Stimulated activated CD4-positive, alpha-beta T cell treated with anti-CD3 and anti-CD28 coated beads, Interleukin-2, amount 100 ng/mL, for 24 hours (primary cell): ENCODE measurements at places on chromosomes 12 and 14.
A peak's percentile ranks its signal among the peaks of the same experiment; 100 is the strongest.

- no peak for DNase-seq
Measured at GRCh38 chr12:119118625-119119024, 60.1 kb upstream of the HSPB8 start.

- DNase-seq = no peak
Measured at GRCh38 chr14:77051116-77051515, 22.6 kb upstream of the IRF2BPL start.

DNA sequence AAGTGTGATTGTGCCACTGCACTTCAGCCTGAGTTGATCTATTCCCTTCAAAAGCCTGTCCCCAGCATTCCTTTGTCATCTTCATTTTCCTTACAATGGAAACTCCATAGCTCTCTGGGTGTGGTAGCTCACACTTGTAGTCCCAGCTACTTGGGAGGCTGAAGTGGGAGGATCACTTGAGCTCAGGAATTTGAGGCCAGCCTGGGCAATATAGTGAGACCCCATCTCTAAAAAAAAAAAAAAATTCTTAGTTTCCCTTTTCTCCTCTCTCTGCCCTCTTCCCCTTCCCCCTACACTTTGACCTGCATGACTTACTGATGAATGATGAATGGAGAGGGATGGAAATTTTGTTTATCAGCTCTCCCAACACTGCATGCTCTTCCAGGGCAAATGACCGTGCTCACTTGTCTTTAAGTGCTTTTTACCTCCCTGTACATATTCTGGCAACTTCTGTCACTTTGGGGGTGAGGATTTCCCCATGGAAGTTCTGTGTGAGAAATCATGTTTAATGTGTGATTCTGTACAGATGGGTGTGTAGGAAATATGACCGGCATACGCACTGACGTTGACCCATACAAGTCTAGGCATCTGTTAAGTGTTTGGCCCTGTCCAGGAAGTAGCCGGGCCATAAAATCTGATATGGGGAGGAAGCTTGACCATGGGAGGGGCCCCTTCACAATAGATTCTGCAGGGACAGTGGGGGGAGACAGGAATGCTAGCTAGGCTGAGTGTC, 65.4 kb downstream of the ZFP36L1 start:
- DNase-seq = no peak

- no peak for DNase-seq
Measured at GRCh38 chr12:90987520-90987919, 17.3 kb downstream of the EPYC start.

- DNase-seq = no peak
Measured at GRCh38 chr14:20626274-20626673, 15.2 kb downstream of the OR6S1 start.

DNA sequence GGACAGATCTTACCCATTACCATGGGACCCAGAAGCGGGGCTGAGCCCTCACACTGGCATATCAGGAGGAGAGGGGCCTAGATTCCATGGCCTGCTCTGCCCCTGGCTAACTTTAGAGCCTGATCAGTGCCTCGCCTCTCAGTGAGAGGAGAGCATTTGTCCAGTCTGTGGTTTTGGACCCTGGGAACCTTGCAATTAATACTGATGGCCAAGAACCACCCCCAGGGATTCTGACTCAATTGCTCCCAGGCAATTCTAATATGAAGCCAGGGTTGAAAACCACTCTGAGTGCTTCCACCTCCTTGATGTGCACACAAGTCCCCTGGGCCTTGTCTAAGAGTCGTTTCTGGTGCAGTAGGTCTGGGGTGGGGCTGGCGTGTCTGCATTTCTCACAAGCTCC, 67.7 kb downstream of the CALM1 start:
- DNase-seq = no peak

DNA sequence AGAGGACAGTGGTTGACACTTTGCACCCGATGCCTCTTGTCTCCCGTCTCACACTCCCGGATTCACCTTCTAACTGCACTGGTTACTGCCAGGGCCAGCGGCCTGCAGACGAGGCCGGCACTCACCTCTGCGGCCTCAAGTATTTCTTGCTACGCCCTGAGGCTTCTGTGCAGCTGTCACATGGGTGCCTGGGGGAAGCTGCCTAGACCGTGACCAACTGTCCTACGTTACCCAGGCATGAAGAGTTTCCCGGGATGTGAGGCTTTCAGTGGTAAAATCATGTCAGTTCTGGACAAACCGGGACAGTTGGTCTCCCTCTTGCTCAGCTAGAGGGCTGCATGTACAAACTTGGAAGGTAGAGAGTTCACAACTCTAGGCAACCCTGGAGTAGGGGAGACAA, 274.5 kb downstream of the GLT1D1 start:
- no peak for DNase-seq

GRCh38 chr12:70049596-70050360, 193.5 kb upstream of the CNOT2 start:
- DNase-seq = no peak

DNA sequence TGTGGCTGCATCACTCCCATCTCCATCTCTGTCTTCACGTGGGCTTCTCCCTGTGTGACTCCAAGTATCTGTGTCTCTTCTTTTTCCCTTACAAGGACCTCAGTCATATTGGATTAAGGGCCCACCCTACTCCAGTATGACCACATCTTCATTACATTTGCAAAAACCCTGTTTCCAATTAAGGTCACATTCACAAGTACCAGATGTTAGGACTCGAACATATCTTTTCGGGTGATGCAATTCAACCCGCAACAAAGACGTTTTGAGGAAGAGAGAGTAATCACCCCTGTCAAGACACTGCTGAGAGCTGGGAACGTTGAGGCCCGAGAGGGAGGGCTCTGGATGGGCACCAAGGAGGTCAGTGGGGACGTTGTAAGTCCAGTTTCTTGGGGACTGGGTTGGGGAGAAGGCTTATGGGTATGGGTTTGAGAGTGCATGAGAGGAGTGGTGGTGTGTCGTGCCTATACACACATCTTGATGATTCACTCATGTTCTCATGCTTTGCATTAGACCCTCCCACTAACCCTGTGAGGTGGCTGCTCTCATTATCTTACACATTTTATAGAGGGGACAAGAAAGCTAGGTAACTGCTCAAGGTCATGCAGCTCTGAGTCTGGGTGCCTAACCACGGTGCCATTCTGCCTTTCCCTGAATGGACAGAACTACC, 12.1 kb upstream of the IFI27 start:
- no peak for DNase-seq

DNA sequence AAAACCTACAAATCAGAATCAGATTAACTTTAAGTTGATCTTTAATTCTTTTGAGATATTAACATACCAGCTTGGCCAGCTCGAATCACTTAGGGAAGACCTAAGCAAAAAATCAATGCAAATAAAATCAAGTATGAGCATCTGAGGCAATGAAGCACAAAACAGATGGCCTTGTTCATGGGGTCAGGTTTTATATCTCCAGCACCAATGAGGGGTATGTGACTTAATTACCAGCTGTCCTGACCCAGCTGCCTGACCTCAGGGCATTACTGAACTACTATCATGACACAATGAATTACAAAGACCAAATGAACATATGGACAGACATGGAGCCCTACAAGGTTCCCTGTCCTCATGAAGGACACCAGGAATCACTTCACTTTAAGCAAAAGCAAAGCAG, 70.5 kb downstream of the FGD6 start:
- DNase-seq = no peak

- DNase-seq = no peak
Measured at GRCh38 chr14:95564060-95564459, 29.2 kb downstream of the GLRX5 start.

DNA sequence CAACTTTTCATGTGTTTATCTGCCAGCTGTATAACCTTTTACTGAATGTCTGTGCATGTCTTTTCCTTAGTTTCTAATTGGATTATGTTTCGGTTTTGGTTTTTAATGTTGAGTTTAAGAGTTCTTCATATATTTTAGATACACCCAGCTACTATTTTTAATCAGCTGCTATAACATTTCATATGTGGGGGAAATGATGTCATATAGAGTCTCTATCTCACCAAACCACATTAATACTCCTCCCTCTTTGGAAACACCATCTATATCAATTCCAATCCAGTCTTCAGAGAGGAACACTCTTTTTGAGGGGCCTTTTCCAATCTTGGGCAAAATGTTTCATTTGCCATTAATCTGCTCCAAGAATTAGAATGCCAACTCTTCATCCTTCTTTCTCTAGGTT, 28.5 kb upstream of the GCH1 start:
- no peak for DNase-seq

DNA sequence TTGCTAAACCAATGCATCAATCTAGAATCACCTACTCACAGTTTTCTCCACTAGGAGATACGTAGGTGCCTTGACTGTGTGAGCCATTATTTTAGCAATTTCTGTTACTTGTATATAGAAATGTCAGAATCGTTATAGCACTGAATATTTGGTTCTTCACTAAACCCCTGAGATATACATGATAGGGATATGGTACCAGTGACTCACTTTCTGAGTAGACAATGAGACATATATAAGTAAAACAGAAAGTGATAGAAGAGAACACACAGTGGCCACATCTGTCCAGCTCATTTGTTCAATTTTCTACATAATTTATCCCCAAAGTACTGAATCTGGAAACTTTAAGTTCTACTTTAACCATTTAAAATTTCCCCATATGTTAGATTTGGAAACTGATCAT, 1505.5 kb upstream of the TMEM132C start:
- DNase-seq = no peak

- DNase-seq = no peak
Measured at GRCh38 chr12:115140981-115141655, 457.1 kb upstream of the TBX3 start.

GRCh38 chr14:70594461-70594860, 6.0 kb downstream of the MED6 start:
- DNase-seq = no peak

DNA sequence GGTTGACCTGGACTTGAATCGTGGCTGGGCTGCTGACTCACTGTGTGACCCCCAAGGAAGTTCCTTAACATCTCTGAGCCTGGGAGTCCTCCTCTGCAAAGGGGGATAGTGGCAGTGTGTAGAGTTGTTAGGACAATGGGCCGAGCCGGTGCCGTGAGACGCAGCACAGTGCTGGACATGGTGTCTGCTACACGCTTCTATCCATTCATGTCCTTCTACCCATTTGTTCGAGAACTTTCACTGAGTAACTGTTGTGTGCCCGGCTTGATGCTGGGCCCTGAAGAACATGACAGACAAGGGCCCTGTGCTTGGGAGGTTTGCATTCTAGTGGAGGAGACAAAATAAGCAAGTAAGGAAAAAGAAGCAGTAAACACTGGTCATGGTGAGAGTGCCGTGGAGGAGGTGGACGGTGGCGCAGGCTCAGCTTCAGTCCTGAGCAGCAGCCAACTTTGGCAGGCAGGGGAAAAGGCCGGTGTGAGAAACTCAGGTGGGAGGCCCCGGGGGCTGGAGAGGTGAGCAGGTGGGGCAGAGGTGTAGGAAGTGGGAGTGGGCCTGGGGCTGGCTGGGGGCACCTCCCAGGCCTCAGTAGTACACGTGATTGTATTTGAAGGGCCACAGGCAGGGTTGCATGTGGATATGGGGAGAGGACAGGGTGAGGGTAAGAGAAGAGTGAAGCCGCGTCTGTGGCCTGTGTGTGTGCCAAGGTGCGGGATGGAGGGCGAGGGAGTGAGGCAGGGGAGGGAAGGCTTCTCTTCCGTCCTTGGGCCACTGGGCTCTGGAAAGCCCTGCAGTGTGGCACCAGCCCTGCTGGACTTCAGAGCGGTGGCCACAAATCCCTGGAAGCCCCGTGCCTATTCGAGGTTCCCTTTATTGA, 13.8 kb downstream of the VASH1 start:
- peak; percentile 11 for DNase-seq

- DNase-seq = no peak
Measured at GRCh38 chr12:19574601-19575000, 135.3 kb downstream of the AEBP2 start.

DNA sequence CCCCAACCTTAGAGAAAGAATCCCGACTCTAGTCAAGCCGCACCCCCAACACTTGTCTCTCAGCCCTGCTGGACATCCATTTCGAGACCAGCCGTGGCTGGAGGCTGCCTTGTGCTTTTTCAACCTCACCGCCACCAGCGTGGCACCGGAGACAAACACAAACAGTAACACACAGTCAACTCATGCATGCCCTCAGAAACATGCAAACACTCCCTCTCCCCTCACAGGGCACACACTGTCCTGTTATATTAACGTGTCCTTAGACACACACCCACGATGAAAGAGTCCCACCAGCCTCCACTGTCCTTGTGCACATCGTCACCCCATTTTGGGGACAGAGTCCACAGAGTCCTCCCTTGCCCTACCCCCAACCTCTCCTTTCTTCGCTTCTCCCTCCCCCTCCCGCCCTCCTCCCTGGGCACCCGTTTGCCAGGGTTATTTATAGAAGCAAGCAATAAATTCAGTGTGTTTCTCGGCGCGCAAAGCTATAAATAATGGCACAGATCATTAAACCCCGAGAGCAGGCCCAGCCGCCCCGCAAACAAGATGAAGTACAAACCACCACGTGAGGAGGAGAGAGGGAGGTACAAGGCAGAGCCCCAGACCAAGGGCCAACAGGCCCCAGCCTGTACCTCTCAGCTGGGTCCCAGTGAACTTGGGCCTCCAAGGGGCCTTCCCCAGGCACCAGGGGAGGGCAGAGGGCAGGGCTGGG, 27.9 kb downstream of the SMUG1 start:
- no peak for DNase-seq

DNA sequence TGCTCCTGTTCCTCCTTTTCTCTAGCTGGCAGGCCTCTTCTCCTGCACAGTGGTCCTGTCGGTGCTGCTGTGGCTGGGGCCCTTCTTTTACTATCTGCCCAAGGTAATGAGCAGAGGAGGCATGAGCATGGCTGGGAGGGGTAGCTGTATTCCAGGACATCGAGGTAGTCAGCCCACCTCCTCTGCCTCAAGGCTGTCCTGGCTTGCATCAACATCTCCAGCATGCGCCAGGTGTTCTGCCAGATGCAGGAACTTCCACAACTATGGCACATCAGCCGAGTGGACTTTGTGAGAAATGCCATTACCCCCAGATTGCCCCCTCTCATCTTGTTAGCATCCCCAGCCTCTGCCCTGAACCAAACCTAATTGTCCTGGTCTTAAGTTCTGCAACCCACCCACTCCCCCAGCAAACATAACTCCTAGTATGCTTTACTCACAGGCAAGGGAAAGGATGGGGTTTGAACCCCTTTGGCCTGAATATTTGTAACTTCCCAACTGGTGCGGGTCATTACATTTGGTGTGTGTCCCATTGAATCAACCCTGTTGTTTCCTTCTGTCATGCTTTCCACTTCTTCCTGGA, 9.1 kb downstream of the B4GALNT1 start:
- DNase-seq = no peak
